ENCODE measurements at places on chromosomes 11 and 22.

DNA sequence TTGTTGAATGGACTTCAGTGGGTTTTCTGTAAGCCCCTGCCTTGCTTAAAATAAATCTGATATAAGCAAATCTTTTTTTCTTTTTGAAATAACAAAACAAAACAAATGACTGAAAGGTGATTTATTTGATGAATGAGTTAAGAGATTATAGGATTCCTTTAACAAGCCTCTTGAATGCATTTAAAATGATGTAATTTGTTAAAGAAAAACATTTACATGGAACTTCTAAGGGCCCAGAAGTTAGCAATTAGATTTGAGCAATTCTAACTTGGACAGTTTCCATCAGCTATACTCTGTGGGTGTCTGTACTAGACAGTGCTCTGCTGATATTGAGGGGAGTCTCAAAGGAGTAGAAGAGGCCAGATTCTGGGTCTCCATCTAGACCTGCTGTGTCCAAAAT lies 143.5 kb upstream of the RAG2 start:
- no peak for DNase-seq

- DNase-seq: no peak
These were observed 87.1 kb upstream of the CSNK2A3 start for GRCh38 chr11:11440144-11440543.

GRCh38 chr11:69044111-69045013 lies 4.4 kb upstream of the TPCN2 start:
- DNase-seq: no peak

DNA sequence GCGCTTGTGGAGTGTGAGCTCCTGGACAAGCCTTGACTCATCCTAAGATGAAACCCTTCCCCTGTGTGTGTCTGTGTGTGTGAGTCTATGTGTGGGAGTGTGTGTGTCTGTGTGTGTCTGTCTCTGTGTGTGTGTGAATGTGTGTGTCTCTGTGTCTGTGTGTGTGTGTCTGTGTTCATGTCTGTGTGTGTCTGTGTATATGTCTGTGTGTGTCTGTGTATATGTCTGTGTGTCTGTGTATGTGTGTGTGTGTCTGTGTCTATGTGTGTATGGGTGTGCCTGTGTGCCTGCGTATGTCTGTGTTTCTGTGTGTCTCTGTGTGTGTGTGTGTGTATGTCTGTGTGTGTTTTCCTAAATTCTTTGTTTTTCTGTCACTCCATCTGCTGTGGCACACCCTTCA lies 48.7 kb downstream of the RPS6KA4 start:
- DNase-seq: no peak

DNA sequence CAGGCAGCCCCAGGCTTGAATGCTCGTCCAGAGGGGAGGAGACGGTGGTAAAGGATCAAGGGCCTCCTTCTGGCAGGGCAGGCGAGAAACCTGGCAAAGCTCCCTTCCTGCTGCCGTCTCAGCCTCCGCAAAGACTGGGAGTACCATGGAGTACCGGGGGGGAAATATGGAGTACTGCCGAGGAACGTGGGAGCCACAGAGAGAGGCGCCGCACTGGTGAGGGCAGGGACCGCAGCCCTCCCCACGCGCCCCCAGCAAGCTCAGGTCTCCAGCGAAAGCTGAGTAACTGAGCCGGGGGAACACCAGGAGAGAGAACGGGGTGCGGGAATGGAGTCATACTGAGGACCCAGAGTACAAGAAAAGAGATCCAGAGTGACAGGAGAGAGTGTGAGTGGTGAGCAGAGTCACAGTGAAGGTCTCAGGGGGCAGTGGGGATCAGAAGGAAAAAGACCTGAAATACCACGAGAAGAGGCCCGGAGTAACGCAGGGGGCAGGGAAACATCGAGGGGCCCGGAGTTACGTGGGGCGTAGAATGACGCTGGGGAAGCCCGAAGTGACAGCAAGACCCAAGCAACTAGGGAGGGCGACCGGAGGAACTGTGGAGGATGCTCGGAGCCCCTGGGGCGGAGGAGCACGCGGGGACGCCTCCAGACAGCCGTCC lies 740 bp downstream of the EML3 start:
- DNase-seq: no peak
